ENCODE measurements at places on chromosomes 12 and 14.
A peak's percentile ranks its signal among the peaks of the same experiment; 100 is the strongest.

DNA sequence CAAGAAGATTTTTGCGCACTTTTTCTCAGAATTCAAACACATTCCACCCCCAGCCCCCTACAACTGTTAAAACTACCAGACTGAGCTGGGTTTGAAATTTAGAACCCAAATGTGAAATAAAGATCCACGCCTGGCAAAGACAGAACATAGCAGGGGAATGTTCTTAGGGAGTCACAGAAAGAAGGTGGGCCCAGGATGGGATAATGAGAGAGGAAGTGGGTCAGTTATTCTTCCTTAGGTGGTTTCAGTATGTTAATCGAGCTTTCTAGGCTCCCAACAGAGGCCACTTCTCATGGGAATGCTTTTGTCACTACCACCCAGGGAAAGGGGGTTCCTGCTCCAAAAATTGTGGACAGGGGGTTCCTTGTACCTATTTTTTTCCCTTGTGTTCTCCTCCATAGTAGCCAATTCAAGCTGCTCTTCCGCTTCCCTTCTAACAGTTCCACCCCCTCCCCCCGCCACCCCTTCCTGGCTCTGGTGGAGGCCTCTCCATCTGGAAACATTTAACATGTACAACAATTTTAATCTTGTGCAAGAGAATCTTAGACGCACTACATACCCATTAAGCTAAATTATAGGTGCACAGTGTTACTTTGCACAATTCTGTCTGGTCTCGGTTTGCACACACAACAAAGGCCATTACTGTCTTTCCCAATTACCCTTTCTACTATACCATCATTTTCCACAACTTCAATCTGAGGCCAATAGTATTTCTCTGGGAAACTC is 218.1 kb downstream of the MON2 start:
- no peak for DNase-seq

GRCh38 chr12:15225136-15225862 is 4.1 kb upstream of the RERG start:
- DNase-seq, result no peak

GRCh38 chr12:12887471-12887870 is 3.9 kb upstream of the GPRC5A start:
- peak; percentile 38 for DNase-seq

- DNase-seq, result no peak
Observed at GRCh38 chr14:36302823-36303222, 17.6 kb downstream of the MBIP start.

- DNase-seq, result no peak
Observed at GRCh38 chr14:40694023-40694422, 912.7 kb upstream of the LRFN5 start.

DNA sequence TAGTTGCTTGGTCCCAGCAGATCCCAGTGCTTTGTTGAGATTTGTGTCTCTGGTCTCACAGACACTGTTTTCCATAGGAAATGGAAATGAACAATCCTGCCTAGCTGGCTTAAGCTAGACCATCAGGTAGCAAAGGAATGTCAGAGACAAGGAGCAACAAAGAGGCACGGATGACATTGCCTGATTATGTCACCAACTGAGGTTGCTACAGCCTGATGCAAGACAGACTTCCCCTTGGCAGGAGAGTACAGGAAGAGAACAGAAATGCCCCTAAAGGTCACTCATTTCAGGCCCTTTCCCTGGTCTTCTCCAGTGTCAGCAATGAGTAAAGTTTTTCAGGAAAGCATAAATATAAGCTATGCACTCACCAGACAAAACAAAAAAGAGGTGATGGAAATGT is 2.0 kb upstream of the PRB2 start:
- DNase-seq, result no peak

DNA sequence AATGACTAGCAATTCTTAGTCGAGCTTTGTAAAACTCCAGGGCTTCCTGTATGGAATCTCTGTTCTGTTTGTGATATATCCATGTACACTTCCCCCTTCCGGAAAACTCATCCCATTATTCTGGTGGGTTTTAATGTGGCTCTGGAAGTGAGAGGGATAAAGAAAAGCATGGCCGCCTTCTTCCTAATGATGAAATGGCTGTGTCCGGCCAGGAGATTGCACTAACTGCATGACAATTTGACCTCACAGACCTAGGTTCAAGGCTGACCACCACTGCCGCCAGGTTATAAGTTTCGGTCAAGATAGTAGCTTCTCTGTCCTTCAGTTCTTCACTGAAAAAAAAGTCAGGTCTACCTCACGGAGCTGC is 41.0 kb upstream of the NPAS3 start:
- DNase-seq, result no peak

DNA sequence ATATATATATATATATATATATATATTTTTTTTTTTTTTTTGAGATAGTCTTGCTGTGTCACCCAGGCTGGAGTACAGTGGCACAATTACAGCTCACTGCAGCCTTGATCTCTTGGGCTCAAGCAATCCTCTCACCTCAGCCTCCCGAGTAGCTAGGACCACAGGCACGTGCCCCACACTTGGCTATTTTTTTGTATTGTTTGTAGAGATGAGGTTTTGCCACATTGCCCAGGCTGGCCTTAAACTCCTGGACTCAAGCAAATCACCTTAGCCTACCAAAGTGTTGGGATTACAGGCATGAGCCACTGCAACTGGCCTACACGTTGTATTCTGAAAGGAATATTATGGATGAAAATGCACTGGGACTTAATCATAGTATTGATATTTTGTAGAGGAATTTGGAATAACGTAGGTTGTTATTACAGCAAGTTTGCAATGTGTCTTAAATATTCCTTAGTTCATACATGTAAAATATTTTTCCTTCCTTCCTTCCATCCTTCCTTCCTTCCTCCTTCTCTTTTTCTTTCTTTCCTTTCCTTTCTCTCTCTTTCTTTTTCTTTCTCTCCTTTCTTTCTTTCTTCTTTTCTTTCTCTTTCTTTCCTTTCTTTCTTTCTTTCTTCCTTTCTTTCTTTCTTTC is 862 bp downstream of the KLRB1 start:
- DNase-seq, result no peak

GRCh38 chr14:94970941-94971730 is 186.2 kb downstream of the DICER1 start:
- no peak for DNase-seq

GRCh38 chr14:26180221-26180620 is 417.6 kb downstream of the NOVA1 start:
- no peak for DNase-seq

GRCh38 chr14:92481811-92482555 is 31.6 kb upstream of the RIN3 start:
- no peak for DNase-seq

- peak; percentile 25 for DNase-seq
Observed at GRCh38 chr12:70849265-70849960, 71.1 kb downstream of the PTPRR start.
